Left cardiac atrium (tissue), 4 donors: ENCODE measurements at places on chromosomes 7 and 10. TPM values are rescaled to one million over a fixed set of nuclear protein-coding genes. Genes with fewer than 3 reads are reported as not detected.

DNA sequence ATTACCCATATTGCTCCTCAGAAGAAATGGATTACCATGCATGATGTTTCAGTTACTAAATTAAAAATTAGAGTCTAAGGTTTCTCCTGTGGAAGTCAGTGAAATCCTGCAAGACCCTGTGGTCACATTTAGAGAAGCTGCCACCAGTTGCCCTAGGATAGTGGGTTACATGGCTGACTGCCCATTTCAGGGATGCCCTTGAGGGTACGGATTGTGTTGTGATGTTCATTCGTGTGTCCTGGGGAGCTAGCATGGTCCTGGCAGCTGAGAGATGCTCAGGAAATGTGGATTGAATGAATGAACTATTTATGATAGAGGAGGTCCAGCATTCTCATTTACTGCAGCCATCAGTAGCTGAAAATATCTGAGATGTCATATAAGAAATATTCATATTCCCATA, 55.1 kb downstream of the TMEM178B start:
- DNase-seq: no peak

Gene ZNF518A
- 12.4 TPM for total RNA-seq

Gene PPP1R3C
- 184 TPM for total RNA-seq

Gene SLC35G1
- 5.1 TPM for total RNA-seq

Gene TRPV5
- not detected for total RNA-seq

GRCh38 chr7:43247757-43248156, 135.3 kb downstream of the HECW1 start:
- no peak for DNase-seq

DNA sequence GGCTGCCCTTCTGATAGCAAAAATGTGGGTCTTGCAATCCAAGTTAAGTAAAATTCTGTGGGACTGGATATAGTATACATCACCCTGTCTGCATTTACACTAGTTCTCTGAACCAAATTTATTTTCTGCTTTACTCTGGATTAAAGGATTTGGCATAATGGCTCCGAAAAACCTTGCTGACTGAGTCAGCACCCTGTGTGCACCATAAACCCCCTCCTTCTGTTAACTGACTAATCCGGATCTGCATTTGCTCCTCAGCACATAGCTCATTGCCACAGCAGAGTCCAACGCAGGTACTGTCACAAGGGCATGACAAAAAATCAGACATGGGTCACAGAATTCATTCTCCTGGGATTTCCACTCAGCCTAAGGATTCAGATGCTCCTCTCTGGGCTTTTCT, 1.3 kb downstream of the OR2A5 start:
- DNase-seq: no peak

GRCh38 chr7:140042386-140042670, 20.4 kb downstream of the PARP12 start:
- no peak for DNase-seq

DNA sequence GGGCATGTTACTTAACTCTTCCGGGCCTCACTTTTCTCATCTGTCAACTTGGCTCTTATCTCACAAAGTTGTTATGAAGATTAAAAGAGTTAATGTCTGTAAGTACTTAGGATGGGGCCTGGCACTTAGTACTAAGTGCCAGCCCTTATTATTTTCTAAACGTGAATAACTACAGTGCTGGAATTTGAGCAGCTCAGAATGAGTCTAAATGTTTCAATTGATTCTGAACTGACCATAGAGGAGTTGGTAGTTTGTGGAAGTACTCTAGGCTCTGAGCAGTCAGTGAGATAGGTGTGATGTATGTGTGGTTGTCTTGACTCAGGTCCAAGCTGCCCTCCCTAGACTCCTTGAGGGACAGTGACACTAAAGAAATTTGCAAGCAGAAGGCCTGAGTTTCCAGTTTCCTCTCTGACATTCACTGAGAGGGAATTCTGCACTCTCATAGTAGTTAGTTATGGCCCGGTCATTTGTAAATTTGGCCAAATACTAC, 18.5 kb upstream of the JAZF1 start:
- DNase-seq: no peak

DNA sequence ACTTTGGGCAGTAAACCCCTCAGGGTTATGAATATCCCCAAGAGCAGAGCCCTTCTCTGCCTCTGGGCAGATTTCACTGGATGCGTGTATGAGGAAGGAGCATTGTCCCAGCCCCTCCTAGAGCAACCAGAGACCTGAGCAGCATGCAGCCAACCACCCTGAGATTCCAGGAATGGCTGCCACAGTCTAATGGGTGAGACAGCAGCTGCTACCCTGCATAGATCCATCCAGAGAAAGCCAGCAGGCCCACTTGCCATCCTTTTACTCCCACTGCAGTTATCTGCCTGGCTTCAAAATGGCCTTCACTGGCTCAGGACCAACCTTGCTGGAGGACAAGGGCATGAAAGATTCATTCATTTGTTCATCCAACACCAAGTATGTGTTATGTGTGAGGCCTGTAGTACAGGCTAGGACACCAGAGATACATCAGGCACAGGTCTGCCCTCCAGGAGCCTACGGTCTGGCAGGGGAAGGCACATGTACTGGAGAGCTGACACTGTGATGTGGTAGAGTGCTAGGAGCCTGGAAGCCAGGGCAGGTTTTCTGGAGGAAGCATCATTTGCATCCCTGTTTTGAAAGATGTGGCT, 26.2 kb upstream of the C10orf105 start:
- DNase-seq: no peak

Gene FEZF1
- total RNA-seq: not detected

DNA sequence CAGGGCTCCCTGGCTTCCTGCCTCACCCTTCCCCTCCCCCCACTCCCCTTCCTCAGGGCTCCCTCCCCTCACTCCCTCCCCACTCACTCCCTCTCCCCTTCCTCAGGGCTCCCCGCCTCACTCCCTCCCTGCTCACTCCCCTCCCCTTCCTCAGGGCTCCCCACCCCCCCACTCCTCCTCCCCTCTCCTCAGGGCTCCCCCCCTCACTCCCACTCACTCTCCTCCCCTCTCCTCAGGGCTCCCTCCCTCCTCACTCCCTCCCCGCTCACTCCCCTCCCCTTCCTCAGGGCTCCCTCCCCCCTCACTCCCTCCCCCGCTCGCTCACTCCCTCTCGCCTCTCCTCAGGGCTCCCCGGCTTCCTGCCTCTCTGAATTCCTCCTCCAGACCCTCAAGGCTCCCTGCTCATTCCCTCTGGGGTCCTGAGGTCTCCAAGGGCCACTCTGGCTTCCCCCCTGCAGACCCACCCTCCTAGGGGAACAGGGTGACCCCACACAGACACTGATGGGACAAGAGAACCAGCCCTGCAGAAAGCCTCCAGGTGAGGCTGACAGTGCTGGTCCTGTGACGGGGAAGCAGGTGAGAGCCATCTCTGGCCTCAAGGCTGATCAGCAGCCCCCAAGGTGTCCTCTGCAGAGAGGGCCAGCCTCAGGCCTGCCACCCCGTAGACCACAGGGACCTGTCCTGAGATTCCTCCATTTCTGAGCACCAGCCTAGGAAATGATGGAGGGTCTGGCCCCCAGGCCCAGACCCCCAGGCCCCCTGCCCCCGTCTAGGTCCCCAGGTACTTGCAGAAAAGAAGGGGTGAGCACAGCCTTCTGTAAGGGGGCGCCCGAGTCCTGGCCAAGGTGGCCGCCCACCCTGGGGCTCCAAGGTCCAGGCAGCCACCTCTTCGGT, 47.2 kb downstream of the PWWP2B start:
- no peak for DNase-seq

Gene LRIT1
- not detected for total RNA-seq

- no peak for DNase-seq
Observed at GRCh38 chr7:120931243-120931642, 19.3 kb upstream of the ING3 start.

Gene BLNK
- 3.4 TPM for total RNA-seq

DNA sequence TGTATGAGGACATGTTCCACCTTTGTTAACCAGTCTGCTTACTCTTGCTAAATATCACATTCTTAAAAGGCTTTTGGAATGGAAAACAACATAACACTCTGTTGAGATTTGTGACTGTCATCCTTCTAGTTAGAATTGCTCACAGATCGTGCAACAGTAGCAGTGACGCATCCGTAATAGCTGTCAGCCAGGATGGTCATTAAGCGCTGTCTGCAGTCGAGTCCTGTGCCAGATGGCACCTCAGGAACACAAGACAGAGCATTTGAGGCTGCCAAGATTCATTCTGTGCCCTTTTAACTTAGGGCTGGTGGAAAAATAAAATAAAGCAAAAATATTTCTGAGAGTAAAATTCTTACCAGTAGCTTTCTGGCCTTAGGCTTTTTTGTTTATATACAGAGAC, 348.6 kb downstream of the ANKRD7 start:
- peak; percentile 32 for DNase-seq

Gene MMD2
- total RNA-seq: not detected

DNA sequence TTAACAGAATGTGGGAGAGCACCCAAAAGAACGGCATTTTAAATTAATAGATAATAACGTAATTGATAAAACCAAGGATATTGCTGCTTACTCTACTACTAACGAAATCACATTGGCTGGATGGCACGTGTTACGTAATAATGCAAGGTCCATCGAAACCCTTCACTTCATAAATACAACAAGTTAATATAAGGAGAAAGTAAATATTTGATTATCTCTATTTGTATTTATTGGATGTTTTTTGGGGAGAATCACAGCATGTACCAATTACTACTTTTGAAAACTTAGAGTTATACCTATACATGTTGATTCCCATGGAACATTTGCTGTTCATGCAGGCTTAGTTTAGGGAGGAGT, 1.6 kb downstream of the PRKG1 start:
- no peak for DNase-seq

- DNase-seq: no peak
Observed at GRCh38 chr10:78929541-78929940, 139.2 kb upstream of the ZMIZ1 start.

DNA sequence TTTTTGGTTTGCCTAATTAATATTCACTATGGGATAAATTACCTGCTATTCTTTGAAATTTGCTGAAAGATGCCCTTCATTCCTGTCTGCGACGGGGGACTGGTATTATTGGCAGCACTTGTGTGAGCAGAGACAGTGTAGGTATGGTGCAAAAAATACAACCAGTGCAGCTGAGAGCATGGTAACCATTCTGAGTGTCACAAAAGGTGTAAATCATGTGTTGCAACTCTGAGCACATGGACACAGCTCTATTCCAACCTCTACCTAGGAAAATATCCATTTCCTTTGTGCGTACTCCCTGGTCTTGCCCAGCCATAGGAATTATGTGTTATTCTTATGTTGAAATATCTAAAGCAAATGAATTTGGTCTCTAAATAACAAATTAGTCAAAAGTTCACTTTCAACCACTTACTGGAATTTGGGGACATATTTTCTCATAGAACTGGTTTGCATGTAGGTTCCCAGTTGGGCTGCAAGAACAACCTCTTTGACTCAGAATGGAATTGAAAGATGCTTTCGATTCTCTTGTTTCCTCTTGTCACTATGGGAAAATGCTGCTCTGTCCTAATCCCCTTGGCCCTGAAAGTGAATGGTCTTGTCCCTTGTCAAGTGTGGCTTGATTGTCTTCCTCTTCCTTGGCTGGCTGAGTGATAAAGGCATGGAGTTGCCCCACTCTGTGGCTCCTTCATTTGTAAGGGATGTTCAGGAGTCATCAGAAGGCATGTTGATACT, 57.0 kb downstream of the CELF2 start:
- DNase-seq: no peak

Gene SKIDA1
- total RNA-seq: 2.0 TPM

DNA sequence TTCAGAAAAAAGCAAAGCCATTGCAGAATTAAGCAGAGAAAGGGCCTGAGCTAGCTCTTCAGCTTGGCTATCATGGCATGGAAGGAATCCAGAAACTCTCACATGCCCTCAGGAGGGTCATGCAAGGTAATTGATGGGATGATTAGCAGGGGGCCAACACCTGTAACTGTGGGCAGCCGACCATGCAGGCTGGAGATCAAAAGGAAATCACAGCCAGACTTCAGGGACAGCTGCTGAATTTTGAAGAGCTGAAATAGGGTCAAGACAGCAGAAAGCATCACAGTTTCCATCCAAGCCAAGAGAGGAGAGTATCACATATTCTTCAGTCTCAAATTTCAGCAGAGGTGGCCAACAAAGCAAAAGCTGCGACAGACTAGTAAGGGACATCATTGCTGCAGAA, 239.6 kb upstream of the STEAP1 start:
- DNase-seq: no peak

- DNase-seq: no peak
Observed at GRCh38 chr7:98399890-98400541, 874 bp downstream of the BAIAP2L1 start.

DNA sequence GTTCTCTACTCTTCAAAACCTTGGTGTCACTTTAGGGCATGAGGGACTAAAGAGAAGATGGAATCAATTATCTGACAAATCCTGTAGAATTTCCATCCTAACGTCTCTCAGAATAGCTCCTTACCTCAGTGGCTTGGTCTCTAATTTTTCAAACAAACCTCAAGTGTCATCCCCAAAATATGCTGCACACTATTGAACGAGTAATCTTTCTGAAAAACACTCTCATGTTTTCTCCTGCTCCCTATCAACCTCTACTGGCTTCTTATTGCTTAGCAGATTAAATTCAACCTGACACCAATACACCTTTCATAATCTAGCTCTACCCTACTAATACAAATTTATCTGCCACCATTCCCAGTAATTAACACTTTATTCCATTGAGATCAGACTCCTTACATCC, 8.5 kb downstream of the CNOT4 start:
- DNase-seq: no peak

DNA sequence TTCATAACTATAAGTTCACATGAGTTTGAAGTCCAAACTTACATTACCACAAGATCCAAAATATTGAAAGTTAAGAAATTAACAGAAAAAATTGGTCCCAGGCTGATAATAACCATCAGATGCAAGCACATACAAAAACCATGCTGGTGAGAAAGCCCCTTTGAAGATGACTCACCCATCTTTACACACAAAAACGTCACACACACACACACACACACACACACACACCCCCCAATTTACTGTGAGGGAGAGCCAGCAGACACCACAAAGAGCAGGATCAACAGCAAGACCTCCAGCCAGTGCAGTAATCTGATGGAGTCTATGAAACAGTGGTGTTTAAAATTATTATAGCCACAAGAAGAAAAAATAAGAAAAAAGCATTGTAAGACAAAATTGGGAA, 50.1 kb upstream of the DRGX start:
- no peak for DNase-seq

GRCh38 chr10:93819520-93819919, 61.8 kb downstream of the LGI1 start:
- DNase-seq: no peak

DNA sequence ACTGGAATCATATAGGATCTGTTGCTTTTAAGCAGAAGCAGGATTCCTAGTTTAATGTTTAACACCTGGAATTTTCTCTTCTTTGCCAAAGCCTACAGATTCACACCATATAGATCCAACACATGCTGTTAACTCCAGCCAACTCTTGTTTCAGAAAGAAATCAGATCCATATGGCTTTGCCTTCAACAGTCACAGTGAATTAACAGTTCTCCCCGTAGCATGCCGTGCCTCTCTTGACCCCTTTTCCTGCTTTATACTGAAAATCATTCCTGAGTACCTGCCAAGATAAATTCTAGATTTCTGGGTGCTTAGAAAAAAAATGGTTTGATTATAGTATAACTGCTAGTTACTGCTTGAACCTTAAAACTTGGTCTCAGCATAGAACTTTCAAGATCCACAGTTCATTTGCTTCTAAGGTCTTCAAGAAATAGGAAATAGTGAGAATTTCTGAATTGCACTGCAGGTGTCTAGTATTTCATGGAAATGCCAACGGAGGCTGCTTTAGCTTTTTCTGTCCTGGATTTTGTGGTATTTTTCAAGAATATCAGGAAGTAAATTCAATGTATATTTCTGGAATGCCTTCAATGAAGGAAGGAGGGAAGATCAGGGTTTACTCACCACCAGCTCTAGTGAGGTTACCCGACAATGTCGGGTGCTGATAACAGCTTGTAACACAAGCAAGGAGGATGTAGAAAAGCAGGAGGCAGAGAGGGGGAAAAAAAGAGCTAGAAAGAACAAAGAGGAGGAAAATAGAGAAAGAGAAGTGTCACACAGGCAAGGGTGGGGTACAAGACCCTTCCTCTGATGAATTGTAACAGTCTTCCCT, 6.6 kb downstream of the AASS start:
- no peak for DNase-seq
